Fibroblast of lung (primary cell): ENCODE measurements at places on chromosomes 13 and 19.

- no peak for DNase-seq
These were observed 429.0 kb downstream of the TSHZ3 start for GRCh38 chr19:30920222-30920621.

GRCh38 chr13:101556676-101557123, 104.2 kb downstream of the ITGBL1 start:
- DNase-seq, result peak; percentile 67

DNA sequence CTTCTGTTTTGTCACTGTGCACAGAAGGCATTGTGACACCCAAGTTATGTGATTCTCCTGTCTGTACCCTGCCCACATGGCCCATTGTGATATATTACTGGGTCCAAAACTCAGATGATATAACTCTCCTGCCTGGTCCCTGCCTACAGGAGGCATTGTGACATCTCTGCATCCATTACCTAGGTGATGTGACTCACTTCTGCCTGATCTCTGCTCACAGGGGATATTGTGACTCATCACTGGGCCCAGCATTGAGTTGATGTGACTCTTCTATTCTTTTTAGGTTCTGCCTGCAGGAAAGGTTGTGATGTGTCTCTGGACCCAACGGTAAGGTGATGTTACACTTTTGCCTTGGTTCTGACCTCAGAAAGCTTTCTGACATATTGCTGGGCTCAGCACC, 67.9 kb upstream of the ZNF724 start:
- no peak for DNase-seq

- no peak for DNase-seq
These were observed 20.6 kb upstream of the GTF3A start for GRCh38 chr13:27403727-27404385.

- DNase-seq, result peak; percentile 25
These were observed 4.7 kb downstream of the PRR36 start for GRCh38 chr19:7869453-7869909.

DNA sequence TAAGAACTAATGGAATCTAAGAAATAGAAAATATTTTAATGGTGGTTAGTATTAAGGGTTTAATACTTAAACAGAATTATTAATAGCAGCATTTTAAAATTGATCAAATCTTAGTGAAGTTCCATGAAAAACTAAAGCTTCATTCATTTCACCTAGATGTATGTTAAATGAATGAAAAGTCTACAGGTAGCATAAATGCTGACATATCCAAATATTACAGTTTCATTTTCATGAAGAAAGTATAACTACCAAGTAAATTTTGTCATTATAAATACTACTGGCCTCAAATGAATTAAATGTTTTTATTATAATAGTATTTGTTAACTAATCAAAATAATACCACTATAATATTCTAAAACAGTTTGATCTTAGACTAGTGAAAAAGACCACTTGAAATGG, 403.3 kb downstream of the LIG4 start:
- no peak for DNase-seq

- no peak for DNase-seq
These were observed 35.6 kb upstream of the PSPC1 start for GRCh38 chr13:19818223-19818842.

DNA sequence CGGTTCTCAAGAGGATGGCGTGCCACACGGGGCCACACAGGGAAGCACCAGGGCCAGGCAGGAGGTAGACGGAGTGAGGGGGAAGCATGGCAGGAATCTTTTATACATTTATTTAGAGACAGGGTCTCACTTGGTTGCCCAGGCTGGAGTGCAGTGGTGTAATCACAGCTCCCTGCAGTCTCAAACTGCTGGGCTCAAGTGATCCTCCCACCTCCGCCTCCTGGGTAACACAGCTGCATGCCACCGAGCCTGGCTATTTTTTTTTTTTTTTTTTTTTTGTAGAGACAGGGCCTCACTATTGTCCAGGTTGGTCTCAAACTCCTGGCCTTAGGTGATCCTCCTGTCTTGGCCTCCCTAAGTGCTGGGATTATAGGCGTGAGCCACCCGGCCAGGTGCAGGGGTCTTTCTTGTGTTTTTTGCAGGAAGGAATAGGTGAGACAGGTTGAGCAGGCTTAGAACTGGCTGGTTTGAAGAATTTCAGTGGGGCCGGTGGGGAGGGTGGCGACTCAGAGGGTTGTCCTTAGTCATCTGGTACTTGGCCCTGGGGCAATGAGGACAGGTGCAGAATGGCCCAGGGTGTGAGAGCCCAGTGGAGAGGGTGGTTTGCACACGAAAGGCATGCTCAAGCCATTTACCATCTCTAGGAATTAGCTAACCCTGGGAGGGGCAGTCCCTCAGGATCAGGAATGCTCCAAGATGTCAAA, 7.6 kb downstream of the SSC5D start:
- DNase-seq, result no peak

DNA sequence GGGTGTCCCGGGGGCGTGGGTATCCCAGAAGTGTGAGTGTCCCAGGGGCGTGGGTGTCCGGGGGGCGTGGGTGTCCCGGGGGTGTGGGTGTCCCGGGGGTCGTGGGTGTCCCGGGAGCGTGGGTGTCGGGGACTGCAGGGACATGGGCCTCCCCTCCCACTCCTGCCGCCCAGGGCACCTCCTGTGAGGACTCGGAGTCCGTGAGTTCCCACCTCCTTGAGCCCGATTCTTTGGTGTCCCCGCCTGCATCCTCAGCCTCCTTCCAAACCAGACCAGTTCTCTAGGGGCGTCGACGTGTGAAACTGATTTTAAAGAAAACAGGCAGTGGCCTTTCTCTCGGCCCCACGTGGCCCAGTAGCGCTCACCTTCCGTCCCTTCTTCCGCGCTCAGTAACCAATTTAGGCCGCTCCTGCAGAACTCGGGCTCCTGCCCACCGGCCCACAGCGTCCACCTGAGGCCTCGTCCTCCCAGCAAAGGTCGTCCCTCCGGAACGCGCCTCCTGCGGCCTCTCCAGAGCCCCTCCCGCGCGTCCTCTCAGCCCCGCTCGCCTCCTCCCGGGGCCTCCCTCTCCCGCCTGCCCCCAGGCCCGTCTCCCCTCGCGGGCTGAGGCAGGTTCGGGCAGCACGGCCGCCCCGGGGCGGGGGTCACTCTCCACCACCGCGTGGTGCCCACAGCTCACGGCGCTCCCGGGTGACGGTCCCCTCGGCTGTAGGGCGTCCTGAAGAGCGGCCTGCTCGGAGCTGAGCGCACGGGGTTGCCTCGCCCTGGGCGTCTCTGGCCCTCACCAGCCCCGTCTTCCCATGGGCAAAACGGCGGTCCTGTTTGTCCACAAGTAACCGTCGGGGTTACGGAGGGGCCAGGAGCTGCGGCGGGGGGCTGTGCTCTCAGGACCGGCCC, 3.8 kb downstream of the F7 start:
- no peak for DNase-seq

DNA sequence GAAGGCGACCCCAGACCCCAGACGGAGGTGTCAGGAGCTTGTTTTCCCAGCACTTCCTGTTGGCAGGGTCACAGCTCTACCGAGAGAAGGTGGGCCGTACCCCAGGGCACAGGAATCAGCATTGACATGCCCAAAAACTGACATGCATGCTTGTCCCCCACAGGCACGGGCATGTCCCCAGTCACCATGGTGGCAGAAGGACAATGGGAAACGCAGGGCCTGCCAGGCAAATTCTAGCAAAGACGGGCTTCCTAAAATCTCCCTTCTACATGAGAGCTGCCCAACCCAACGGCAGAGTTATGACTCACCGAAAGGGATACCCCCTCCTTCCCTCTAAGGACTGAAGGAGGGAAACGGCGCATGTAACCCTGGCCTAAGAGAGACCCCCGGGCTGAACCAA, 18.5 kb downstream of the TSHZ3 start:
- DNase-seq, result no peak

GRCh38 chr19:13538601-13539253, 32.4 kb upstream of the CACNA1A start:
- DNase-seq, result no peak

GRCh38 chr13:60090574-60090973, 73.2 kb downstream of the DIAPH3 start:
- peak; percentile 63 for DNase-seq
